Activated naive CD4-positive, alpha-beta T cell treated with anti-CD3 and anti-CD28 coated beads, Interleukin-2, amount 50 U/mL, for 16 hours (primary cell): ENCODE measurements at places on chromosomes 6 and 20.

DNA sequence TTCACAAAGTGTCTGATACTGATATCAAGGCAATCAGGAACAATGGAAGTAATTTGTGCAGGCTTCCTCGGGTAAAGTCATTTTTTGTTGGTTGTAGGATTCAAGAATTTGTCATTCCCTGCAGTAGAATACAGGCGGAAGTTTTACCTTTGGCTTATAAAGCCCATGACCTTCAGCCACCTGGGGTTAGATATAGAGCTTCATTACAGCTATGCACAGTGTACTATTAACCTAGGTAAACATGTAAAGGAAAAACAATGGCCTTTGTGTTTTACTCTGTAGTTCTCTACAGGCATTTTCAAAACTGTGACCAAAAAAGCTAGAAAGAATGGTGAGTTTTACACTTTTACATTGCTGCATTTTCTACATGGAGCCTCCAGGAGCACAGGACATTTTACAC, 114.9 kb downstream of the NRSN1 start:
- DNase-seq: no peak

DNA sequence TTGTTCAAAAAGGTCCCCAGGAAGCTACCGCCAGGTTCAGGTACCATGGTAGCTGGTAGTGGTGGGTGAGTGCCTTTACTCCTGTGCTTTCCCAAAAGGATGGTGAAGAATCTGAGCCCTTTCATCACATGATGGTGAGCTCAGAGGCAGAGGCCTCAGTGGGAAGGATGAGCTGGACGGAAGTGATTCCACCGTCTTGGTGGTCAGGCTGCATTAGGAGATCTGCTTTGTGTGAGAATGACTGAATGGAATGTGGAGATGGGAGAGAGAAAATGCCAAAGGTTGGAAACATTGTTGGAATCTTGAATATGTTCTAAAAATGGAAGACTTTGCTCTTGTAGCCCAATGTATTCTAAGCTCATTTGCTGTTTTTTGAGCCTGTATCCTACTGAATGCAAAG, 108.1 kb upstream of the SCP2D1 start:
- no peak for DNase-seq

GRCh38 chr6:128694303-128695009, 174.1 kb upstream of the PTPRK start:
- DNase-seq: no peak

DNA sequence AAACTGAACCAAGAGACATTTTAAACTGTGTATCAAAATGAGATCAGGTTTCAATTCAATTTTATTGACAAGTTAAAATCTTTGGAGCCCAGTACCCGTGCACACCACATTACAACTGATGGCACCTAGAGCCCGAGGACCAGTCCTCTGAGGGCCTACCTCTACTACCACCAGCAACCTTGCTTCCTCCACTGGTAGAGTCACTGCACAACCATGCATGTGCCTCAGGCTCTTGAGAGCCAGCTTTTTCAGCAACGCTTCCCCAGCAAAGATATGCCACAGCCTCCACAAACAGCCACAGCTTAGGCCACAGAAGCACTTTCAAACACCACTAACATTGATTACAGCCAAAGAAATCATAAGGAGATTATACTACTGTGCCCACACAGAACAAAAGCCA, 328.6 kb upstream of the RNF217 start:
- DNase-seq: no peak

DNA sequence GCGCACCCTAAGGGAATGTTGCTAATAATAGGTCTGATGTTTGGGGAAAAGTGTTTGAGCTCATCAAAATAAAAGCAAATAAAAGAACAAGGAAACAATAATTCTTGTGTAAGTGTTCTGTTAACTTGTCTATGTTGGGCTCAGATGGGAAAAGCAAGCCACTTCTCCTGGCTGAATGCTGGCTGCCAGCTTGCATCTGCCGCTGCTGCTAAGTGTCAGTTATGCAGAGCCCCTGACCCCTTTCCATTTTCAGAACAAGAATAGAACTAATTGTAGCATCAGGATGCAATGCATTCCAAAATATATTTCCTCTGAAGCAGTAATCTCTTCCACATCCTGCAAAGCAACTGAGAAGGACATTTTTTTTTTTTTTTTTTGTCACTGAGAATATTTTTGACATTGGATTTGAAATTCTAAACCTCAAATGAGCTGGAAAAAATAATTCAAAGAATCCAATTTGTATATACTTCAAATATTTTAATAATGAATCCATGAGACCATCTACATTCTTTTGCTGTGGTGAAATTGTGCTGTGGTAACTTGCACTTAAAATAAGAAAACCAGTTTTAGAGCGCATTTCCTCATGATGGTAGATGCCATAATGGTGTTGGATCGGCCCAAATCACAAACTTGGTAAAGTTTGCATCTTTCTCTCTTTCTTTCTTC, 43.9 kb upstream of the DEK start:
- no peak for DNase-seq

DNA sequence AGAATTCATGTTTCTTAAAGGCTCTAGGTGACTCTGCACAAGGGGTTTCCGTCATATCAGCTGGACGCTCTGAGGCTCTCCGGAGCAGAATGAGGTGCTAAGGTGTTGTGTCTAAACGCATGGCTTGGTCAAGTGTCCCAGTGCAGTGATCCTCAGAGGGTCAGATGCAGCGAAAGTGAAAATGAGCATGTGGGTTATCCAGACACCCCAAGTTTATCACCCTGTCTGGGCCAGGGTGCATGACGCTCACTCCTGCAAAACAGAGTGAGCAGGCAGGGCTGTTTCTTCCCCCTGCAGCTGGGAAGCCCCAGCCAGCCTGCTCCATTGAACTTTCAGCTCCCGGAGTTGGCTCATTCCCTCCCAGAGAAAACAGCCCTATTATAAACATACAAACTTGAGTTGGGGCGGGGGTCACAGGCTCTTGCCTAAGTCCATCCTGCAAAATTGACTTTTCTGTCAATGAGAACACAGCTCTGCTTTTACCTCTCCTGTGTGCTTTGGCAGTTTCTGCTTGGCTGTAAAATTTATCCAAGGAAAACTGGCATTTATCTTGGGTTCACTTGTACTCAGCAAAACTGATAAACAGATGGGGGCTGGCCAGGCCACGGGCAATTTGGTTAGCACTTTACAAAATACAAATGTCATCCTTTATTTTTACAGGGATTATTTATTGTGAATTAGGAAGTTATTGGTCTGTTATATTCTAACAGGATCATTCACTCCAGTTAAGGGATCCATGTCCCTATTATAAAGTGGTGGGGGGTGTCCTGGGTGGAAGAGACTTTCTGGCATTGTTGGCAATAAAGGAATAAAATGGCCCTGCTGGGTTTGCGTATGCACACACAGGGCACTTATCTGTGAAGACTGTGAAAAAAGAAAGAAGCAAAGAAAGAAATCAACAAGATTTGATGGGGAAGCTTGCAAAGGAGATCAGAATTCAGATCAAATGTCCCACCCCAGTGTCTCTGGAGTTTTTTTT, 154.9 kb downstream of the FOXA2 start:
- DNase-seq: no peak

- DNase-seq: no peak
Measured at GRCh38 chr20:59295531-59295930, 4.9 kb upstream of the EDN3 start.

DNA sequence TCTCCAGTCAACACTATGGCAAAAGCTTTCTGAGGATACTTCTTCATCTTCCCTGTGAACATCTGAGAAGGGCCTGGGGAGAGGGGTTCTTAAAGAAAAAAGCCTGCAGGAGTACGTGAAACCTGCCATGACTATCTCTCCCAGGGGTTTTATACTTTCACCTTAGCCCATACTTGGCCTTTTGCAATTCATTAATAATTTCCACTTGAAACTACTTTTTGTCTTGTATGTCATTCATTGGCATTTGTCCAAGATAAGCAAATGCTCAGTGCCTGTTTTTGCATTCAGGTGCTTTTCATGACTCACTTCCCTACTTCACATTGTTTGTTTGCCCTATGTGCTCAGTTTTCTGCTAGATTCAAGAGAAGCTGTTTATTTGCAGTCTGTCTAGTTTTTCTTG, 580.3 kb upstream of the GJE1 start:
- DNase-seq: no peak

- no peak for DNase-seq
Measured at GRCh38 chr6:15941168-15941567, 187.7 kb upstream of the MYLIP start.

DNA sequence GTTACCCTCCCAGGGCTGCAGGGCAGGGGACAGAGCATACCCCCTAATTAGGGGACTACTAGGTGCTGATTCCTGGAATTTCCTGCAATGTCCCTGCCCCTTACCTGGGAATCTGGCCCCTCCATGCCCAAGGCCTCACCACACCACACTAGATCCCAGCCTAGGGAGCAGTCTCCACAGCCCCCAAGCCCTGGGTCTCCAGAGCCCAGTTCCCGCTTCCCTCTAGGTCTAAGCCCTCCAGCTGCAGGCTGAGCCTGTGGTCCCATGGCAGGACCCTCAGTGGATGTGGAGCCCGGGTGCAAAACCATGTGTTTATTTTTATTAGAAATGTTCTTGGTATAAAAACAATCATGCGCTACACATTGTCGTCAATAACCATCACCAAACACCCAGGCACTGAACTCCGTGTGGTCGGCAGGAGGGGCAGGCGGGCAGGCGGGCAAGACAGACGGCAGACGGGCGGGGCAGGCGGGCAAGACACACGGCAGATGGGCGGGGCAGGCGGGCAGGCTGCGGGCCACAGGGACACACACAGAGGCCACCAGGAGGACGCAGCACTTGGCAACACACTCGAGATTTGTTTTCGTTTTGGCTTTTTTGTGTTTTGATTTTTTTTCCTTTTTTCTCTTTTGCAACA, 124.2 kb downstream of the GRM4 start:
- no peak for DNase-seq

DNA sequence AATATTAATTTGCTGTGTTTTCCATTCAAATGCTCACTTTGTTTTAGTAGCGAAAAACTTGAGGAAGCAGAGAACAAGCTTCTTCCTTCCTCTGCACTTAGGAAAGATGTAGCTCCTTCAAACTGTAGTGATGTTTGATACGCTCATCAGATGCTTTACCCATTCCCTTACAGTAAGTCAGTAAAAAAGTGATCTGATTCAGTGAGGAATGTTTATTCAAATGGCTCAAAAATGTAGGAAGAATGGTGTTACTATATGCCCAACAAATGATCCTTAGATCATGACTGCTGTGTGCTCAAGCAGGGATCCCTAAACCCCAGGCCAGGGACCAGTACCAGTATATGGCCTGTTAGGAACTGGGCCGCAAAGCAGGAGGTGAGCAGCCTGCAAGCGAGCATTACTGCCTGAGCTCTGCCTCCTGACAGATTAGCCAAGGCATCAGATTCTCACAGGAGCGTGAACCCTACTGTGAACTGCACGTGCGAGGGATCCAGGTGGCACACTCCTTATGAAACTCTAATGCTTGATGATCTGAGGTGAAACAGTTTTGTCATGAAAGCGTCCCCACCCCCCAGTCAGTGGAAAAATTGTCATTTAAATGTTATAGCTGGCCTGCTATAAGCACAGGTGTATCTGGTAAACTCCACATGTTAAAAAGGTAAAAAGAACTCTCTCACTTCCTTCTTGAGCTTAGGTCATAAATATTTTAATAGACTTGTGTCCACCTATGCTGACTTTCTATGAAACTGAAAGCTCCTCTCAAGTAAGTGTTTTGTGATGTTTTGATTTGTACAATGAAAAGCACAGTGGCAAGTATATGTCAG, 187.2 kb downstream of the FOXC1 start:
- DNase-seq: no peak

DNA sequence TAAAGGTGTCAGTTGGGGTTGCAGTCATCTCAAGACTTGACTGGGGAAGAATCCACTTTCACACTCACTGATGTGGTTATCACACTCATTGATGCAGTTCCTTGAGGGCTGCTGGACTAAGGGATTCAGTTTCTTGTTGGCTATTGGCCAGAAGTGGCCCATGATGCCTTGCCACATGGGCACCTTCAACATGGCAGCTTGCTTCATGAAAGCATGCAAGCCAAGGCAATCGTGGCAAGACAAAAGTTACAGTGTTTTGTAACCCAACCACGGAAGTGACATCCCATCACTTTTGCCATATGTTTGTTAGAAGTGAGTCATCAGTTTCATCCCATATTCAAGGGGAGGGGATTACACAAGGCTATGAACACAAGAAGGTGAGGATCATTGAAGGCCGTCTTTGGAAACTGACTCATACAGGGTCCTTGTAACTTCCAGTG, 3.8 kb upstream of the RANBP9 start:
- DNase-seq: no peak

DNA sequence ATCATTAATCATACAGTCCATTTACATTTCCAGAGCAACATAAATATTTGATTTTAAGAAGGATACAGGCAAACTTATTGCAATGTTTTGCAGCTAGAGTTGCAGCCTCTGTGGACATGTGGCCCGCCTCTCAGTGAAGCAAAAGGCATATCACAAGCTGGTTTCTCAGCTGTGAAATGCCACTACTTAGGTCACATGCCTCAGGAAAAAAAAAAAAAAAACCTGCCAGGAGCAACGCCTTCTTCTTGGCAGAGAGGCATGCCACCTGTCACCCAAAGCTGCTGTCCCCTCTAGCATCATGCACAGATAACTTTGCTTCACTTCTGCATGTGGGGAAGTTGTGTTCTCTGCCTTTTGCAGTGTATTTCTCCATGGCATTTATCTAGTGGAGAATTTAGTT, 18.5 kb downstream of the GRM1 start:
- DNase-seq: no peak

GRCh38 chr20:15619341-15619740, 953.9 kb downstream of the KIF16B start:
- no peak for DNase-seq

DNA sequence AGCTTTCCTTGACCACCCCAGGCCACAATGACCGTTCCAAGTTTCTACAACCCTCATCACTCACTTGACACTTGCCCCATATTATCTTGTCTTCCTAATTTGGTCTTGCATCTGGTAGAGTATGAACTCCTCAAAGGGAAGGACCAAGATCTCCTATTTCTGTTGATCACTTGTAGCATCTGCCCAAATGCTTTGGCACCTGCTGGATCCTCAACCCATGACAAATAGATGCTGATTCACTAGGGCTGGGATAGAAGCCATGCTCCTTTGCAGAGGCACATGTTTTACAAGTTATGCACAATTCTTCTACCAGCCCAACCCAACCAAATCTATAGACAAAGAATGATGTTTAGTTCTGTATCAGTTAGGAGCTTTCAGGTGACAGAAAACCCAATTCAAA, 110.7 kb downstream of the UNC5CL start:
- DNase-seq: no peak

DNA sequence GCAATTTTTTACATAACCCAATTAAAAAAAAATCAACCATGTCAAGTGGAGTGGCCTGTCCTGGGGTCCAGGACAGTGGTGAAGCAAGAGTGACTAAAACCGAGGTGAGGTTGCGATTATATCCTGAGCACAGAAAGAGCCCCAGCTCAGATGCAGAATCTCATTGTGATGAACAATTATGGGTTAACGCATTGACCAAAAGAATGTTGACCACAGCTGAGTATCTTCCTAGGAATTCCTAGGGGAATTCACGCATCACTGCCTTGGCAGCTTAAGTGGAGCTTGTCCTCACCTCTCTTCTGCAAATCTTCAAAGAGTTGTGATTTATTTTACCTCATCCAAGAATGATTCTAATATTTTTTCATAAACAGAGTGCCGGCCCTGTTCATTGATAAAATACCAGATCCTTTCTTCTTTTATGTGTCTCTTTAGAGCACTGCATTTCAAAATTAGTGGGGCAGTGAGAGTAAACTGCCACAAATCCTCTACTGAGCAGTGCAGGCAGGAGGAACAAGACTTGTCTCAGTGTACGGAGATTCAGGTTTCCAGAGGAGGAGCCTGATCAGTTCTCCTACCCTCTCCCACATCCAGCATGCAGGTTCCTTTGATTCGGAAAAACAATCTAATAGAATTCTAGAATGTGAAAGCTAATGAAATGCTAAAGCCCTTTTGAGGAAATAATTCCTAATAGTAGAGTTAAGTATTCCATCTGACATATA, 60.1 kb upstream of the ZNF184 start:
- DNase-seq: no peak

- DNase-seq: no peak
Measured at GRCh38 chr6:42071881-42072583, 21.7 kb downstream of the TAF8 start.
